Thyroid gland (tissue), 4 donors: ENCODE measurements at places on chromosomes 1 and 21. TPM values are rescaled to one million over a fixed set of nuclear protein-coding genes. Genes with fewer than 3 reads are reported as not detected.

SLC19A2 gene
- total RNA-seq: 26.3 TPM

FCRL5 gene
- total RNA-seq: not detected

GRCh38 chr1:18719786-18720451, 89.3 kb downstream of the PAX7 start:
- peak; percentile 15 for DNase-seq

DNA sequence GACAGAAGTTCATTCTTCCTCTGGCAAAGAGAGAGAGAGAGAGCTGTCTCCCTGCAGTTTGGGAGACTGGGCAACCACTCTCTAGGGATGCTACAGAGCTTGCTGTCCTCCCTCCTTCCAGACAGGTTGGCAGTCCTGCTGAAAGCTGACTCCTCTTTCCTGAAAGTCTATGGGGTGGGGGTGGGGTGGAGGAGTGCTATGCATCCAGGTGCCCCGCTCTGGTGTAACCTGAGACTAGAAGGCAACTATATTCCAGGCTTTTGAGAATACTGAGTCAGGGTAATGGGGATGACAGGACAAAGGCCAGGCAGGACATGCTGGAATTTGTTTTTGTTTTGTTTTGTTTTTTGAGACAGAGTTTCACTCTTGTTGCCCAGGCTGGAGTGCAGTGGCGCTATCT, 55.4 kb downstream of the OPTC start:
- DNase-seq: no peak

DNA sequence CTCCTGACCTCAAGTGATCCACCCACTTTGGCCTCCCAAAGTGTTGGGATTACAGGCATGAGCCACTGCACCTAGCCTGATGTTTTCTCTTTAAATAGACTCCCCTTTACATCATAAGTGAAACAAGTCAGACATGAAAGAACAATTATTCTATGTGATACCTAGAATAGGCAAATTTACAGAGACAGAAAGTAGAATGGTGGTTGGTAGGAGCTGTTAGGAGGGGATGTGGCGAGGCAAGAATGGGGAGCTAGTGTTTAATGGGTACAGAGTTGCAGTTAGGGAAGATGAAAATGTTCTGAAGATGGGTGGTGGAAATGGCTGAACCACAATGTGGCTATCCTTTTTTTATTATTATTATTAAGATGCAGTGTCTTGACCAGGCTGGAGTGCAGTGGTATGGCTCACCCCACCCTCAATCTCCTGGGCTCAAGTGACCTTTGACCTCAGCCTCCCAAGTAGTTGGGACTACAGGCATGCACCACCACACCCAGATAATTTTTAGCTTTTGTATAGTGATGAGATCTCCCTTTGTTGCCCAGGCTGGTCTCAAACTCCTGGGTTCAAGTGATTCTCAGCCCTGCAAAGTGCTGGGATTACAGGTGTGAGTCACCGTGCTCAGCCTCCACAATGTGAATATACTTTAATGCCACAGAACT, 28.4 kb downstream of the ELF3 start:
- DNase-seq: no peak

CD55 gene
- total RNA-seq: 61.9 TPM

DNA sequence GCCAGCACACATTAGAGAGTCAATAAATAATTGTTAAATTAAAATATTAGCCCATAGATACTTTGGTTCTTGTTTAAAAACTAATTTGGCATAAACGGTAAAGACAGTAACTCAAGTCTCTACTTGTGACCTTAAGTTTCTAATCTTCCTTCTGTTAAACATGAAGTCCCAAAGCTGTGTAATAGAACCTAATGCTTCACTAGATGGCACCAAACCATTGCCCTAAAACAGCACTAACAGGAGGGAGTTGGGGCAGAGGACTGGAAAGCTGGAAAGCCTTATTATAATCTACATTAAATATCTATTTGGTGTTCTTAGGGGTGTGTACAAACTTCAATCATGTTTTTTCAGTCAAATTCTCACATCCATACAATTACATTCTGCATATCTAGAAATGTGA, 176.7 kb downstream of the OLFM3 start:
- DNase-seq: peak; percentile 3

DNA sequence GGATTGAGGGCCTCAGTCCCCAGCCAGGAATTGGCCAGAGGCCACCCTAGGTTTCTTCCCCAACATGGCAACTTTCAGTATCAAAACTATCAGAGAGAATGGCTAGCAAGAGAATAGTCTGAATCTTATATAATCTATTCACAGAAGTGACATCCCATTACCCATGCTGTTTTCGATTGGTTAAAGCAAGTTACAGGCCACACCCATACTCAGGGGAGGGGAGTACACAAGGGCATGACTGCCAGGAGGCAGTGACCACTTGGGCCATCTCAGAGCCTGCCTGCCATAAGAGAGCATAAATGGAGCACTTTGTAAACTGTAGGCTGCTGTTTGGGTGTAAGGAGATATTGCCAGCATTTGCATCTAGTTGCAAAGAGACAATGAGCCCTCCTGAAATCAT, 65.4 kb downstream of the FAM163A start:
- no peak for DNase-seq

- no peak for DNase-seq
Observed at GRCh38 chr1:88956003-88956402, 36.4 kb downstream of the KYAT3 start.

OLFML3 gene
- 22.6 TPM for total RNA-seq

DNA sequence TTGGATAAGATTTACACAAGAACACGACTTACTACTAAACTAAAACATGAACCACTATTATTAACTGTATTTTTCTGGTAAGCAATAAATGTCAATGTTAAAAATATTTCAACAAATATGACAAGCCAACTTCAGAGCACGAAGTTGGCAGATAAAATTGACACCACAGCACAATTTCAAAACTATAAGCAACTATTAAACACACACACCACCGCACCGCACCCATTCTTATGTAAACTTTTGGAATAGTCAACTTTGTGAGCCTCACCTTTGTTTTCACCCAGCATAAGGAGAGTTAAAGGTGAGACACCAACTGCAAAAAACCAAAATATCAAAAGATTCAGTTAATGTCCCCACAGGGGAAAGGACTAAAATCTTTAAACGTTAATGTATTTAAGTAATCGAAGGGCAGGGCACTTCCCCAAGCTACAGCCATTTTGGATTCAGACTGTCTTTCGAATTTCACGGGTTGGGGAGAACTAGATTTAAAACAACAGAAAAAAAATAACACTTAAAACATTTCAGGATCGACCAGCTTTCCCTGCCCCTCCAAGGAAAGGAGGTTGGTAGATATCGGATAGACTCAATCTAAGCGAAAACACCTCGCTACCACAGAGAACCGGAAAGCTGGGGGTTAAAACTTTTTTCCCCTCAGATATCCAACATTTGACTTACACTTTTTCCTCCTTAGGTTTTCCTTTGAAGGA, 872 bp downstream of the GPBP1L1 start:
- no peak for DNase-seq

GRCh38 chr1:29176576-29176975, 5.1 kb downstream of the SRSF4 start:
- DNase-seq: no peak

- no peak for DNase-seq
Observed at GRCh38 chr1:76782809-76783208, 84.5 kb upstream of the ST6GALNAC5 start.

GRCh38 chr1:189847613-189848012, 630.1 kb downstream of the BRINP3 start:
- DNase-seq: no peak

DNA sequence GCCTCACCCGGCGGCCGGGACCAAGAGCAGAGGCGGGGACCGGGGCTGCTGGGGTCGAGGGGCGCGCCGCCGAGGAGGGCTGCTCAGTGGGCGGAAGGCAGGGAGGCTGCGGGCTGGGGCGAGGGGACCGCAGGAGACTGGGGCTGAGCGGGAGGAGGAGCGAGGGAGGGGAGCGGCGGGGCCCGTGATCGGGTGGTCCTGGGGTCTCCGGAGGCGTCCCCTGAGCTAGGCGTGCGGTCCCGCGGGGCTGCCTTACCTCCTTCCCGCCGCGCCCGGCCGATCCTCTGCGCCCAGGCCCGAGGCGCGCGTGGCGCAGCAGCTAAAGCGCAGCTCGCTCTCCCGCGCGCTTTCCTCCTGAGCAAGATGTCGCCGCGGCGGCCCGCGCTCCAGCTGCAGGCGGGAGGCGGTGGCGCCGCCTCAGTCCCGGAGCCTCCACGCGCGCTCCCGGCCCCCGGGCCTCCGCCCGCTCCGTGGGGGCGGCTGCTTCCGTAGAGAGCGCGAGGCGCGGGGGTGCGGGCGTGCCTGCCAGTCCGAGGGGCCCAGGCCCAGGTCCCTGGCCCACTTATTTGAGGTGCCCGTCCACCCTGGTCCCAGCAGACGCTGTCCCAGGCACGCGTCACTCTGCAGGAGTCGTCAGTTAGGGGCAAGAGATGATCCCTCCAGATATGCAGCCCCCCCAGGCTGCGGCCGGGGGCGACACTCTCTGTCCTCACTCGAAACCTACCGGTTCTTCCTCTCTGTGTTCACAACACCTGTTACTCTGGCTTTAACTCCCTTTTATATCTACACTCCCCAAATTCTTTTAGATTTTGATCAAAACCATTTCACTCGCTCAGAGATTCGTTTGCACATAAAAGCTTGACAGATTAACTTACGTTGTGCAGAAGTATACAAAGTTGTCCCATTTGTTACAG, at the start of gene CCSAP:
CCSAP (minus strand) TSS at position 392 of the 914 bp plus-strand sequence. CDS start 582 bp downstream, outside the sequence.
- peak; percentile 58 for DNase-seq

GRCh38 chr1:93692983-93693591, 11.4 kb upstream of the BCAR3 start:
- DNase-seq: peak; percentile 81

DNA sequence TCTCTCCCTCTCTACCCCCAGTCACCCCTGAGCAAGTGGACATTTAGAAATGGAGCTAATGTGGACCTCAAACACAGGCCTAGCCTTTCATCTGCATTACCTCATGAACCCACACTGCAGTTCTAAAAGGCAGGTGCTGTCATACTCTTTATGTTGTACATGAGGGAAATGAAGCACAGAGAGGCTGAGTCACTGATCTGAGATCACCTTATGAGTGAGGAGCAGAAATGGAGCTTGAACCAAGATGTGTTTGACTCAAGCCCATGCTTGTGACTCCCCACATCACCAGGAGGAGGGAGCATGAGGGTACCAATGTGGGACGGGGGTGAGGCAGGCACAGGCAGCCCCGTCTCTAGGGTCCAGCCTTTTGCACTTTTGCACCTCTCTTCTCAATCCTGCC, 702.8 kb downstream of the PTPRU start:
- DNase-seq: no peak

OPTC gene
- not detected for total RNA-seq

DNA sequence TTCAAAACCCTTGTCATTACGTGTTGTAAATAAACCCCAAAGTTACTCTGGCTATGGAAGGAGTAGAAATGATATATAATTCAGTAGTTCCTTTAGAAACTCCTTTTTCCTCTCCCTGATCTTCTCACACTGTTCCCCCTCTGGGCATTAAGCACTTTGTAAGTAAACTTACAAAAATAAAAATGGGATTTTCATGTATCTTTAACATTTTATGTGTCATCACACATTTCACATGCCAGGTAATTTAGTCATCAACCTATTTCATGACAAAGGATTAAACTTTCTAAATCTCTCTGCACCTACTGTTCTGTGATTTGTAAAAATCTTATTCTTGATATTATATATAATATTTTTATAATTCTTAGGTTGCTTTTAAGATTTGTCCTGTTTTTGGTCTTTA, 176.9 kb downstream of the NEK7 start:
- no peak for DNase-seq

FOXD2 gene
- not detected for total RNA-seq

- no peak for DNase-seq
Observed at GRCh38 chr21:25176637-25177412, 430.5 kb downstream of the MRPL39 start.

HPCAL4 gene
- total RNA-seq: 0.83 TPM

HAO2 gene
- not detected for total RNA-seq

DNA sequence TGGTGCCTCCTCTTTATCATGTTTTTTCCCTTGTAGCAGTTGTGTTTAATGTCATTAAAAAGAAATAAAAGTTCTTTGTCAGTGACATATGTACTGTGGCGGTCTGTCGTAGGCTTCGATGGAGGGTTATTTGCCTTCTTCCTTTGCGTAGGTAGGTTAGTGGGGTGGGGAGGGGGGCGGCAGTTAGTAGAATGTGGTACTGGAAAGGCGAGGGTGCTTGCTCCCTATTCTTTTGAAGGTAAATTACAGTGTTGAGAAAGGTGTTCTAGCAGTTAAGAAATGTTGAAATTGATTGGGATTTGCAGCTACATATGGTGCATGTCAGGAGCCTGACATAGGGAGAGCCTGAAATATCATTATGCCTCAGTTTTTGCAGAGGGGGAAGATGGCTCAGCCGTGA, 11.9 kb downstream of the FNDC5 start:
- DNase-seq: no peak

AIM2 gene
- total RNA-seq: not detected

DNA sequence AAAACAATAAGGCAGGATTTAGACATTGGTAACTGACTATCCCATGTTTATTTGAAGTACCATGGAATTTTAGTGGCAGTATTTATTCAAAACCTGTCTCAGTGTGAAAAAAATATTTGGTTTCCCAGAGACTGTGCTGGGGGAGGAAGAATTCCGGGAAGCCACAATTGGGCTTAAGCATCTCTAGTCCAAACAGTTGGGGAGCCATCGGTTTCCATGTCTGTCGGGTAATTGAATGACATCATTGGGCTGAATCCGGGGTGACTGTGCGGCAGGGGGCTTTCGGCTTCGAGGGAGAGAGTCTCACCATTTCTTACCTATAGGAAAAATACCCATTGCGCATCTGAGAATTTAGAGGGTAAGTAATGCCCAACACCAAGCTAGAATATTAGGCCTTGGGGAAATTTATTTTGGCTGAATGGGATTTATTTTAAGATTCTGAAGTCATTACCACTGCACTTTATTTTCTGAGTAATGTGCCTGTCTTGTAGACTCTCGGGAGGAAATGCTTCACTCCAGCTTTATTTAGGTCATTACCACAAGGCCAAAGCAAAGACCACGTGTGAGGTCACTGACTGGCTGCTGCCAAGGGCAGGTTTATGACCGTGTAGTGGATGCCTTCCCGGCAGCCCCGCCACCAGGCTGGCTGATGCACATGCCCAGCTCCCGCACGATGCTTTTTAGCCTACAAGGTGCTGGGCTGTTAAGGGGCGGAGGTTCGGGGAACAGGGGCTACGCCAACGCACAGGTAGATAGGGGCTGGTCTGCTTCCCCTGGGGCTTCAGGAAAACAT, 23.1 kb upstream of the UMODL1 start:
- peak; percentile 31 for DNase-seq

GRCh38 chr1:185144233-185144632, 12.5 kb downstream of the TRMT1L start:
- no peak for DNase-seq

BCAN gene
- total RNA-seq: 1.1 TPM

ITGB2 gene
- total RNA-seq: 19.5 TPM

DNA sequence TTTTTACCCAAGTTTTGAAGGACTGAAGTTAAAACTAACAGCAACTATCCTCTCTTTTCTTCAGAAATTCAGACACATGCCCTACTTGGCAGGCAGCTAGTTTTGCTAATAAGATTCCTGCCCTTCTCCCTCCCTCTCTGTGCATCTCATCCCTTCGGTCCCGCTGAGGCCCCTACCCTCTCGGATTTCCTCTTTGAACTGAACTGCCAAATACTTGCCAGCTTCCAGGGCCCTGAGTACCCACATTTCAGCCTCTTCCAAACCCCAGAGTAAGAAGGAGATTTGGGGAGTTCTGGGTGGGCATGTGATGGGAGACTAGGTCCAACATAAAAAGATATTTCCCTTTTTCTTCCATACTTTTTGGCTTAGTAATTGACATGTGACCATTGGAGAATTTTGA, 116.5 kb upstream of the JUN start:
- DNase-seq: no peak
